AML-193 (cell line): ENCODE measurements at places on chromosomes 1 and 21.

DNA sequence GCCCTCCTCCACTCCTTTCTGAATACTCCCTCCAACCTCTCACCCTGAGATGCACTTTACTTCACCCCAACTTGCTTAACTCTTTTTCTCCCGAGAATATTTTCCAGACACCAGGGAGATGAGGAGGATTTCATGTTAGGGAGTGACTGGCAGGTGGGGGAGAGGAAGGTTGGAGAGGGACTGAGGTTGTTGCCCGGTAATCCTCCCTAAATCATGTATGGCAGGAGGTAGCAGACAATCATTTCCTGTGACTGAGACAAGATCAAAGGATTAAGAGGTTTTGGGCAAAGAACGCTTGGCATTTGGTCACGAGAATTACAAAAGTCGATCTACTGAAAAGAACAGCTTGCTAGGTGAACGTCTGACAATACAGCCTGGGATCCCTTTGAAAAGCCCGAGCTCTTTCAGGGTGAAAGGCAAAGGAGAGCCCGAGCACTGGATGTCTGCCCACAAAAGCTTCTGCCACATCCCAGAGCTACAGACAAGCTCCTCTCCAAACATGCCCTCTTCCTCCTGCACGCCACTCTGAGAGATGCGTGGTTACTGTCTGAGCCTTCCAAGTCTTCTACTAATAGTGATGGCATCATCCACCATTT lies 154.1 kb downstream of the DAB1 start:
- no peak for DNase-seq

DNA sequence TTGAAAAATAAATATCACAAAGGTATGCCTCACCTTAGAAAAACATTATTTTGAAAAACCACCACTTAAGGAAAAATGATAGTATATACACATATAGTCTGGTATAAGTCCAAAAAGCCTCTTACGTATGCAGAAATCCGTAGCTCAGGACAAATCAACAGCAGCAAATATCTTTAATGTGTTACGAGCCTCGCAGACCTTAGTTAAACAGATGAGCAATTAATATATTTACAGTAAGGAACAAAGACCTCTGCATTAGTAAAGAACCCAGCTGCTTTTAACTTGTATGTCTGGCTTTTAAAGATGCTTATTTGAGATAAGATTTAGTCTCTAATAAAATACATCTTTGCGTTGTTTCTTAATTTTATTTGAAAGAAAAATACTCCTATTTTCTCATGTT lies 79.9 kb upstream of the CHRM3 start:
- DNase-seq, result no peak

GRCh38 chr1:147516157-147516917 lies 25.0 kb upstream of the BCL9 start:
- no peak for DNase-seq

DNA sequence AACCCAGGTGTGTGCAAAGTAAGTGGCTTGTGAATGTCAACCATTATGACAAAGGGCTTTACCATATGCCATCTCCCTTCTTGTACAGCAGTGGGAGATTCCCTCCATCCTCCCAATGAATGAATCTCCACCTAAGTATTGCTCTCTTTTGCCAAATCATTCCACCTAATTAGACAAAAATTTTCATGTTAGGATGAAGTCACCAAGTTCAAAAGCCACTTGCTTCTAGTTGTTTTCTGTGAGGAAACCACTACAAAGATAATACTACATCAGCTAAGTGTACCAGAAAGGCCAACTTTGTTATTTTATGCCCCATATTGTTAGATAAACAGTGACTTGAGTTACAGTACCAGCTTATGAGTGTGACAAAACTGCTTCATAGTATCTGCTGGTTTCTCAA lies 34.3 kb downstream of the FAM78B start:
- DNase-seq, result no peak
